ENCODE measurements at places on chromosomes 5 and 9. TPM values are rescaled to one million over a fixed set of nuclear protein-coding genes. Genes with fewer than 3 reads are reported as not detected.

DNA sequence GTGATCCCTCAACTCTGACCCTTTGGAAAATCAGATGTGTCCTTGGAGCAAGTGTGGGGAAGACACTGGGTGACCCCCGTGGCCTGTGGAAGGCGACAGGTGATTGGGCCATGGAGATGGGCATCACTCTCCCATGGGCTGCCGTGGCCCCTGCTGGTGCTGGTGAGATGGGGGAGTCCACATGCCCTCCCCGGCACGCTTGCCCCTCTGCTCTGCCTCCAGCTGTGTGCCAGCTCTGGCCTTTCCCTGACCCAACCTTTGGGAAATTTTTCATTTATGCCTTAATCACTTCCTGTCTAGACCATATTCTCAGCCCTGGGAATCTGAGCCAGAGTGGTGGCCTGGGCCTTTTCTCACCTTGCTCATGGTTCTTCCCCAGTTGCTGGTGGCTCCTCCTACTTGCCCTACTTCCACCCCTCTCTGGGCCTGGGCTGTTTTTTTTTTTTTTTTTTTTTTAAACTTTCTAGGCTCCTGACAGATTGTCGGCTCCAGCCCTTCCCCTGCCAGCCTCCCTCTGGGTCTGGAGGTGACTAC lies 56.6 kb downstream of the RGS3 start:
- DNase-seq, result peak; percentile 15

- DNase-seq, result no peak
These were observed 457.5 kb downstream of the KIF4B start for GRCh38 chr5:155471027-155471426.

GPX3 gene
- 12.7 TPM for polyA plus RNA-seq

LRRC8A gene
- polyA plus RNA-seq, result 81.3 TPM

DNA sequence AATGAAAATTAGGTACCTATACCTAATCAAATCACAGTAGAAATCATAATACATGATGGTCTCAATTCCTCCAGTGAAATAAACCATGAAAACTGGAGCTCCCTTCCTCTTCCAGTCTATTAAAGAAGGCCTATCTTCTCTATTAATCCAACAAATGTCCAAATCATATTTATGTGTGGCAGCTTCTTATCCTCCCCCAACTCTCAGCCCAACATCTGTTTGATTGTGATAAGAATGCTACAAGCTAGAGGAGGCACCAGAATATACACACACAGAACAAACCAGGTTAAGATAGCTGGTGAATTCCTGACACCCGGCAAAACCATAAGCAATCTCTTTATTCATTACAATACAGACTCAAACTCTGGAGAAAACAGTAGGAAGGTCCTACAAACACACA lies 110.8 kb downstream of the FBXL17 start:
- no peak for DNase-seq

GRCh38 chr5:6716629-6717149 lies 3.5 kb downstream of the TENT4A start:
- no peak for DNase-seq

BNC2 gene
- 0.27 TPM for polyA plus RNA-seq

GRCh38 chr5:178074266-178074952 lies 38.9 kb upstream of the N4BP3 start:
- no peak for DNase-seq

GRCh38 chr5:136020383-136021015 lies 8.3 kb upstream of the TGFBI start:
- DNase-seq, result peak; percentile 99

- no peak for DNase-seq
These were observed 55.7 kb upstream of the TGFBR1 start for GRCh38 chr9:99049228-99049627.

GRCh38 chr5:75512383-75513074 lies 838 bp downstream of the POLK start:
- no peak for DNase-seq

- DNase-seq, result no peak
These were observed 1247.9 kb upstream of the ACO1 start for GRCh38 chr9:31136524-31136923.

DNA sequence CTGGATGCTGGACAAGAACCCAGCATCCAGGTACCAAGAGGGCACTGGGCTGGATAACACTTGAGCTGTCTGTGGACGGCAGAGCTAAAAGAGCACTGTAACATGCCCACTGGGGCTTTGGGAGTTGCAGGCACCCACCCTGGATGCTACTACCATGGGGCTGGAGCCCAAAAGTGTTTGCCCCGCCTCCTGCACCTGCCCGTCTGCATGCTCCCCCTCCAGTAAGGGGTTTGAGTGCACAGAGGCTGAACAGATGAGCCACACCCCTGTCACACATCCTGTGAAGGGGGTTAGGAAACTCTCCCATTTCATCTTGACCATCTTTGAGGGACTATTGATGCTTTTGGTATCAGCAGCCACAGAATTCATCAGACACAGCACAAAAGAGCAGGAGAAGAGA lies 69.0 kb downstream of the LIX1 start:
- no peak for DNase-seq

DNA sequence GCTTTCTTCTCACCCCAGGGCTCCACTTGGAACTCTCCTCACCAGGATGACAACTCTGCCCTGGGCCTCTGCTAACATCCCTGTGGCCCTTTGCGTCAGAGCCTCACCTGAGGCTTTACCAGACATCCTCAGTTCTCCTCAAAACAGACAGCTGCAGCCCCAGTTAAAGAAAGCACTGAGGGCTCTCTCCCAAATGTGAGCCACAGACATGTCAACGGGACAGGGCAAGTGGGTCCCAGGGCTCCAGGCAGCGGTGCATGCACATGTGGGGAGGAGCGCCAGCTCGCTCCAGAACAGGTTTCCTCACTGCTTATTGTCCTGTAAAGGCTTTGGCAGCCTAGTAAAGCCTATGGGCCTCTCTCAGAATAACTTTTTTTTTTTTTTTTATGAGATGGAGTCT lies 37.3 kb downstream of the IPPK start:
- no peak for DNase-seq

MEIKIN gene
- polyA plus RNA-seq, result not detected

CARD19 gene
- 47.5 TPM for polyA plus RNA-seq

- DNase-seq, result no peak
These were observed 387.5 kb downstream of the PLK2 start for GRCh38 chr5:58072300-58072965.

Data from foreskin keratinocyte (primary cell).